ENCODE measurements at places on chromosomes 1 and 21.

- no peak for DNase-seq
These were observed 87.4 kb downstream of the ADGRL4 start for GRCh38 chr1:78919150-78919549.

- no peak for DNase-seq
These were observed 106.1 kb downstream of the RWDD3 start for GRCh38 chr1:95340061-95340460.

DNA sequence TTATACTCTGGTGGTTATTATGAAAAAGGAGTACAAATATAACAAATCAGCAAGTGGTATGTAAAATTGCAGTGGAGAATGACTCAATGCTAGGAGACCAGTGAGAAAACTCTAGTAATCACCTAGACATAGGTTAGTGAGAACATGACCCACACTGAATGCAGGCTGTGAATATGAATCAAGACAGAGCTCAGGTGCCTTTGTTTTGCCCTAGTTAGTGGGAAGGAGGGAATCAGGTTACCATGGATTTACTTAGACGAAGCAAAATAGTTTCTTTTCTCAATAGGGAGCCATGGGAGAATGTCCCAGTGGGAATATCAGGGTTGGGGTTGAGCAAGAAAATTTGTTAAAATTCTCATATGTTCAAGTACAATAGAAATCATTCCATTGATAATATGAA is 10.6 kb upstream of the GCLM start:
- DNase-seq: no peak

- peak; percentile 19 for DNase-seq
These were observed 226.8 kb downstream of the LMX1A start for GRCh38 chr1:165129568-165130164.

GRCh38 chr1:226691247-226691646 is 47.8 kb downstream of the ITPKB start:
- DNase-seq: no peak

Measured in HTR-8/SVneo (cell line).